ENCODE measurements at places on chromosomes 4 and X.

DNA sequence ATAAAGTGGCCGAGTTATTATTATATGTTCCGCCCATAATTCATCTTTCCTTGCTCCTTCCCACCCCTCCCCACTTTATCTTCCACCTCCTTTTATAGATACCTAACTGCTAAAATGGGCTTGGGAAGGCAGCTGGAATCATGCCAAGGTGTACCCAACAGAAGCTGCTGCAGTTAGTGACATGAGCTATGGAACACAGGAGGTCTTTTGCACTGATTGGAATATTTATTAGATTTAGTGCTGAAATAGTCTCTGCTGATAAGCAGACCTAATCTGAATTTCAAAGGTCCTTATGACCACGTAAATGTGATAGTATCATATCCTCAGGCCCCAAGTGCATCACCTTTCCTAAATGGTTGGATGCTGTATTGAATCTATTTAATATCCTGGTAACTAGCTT lies 64.9 kb downstream of the HMGB2 start:
- DNase-seq, result no peak

DNA sequence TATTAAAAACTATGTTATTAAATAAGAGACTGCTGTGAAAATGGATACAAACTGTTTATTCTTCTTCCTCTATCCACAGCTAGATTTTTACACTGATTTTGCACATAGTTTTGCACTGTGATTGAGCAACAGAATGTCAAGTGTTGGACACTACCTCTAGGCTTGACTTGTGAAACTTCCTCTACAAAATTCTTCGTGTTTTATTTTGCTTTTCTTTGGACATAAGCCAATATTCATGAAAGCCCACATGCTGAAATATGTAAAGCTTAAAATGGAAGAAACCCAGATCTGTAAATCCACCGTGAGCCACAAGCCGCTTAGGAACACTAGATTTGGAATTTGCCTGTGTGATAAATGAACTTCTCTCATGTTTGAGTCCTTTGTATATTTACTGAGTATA lies 849.4 kb downstream of the FSTL5 start:
- no peak for DNase-seq

- DNase-seq, result no peak
Observed at GRCh38 chrX:68717663-68718442, 70.4 kb downstream of the STARD8 start.

DNA sequence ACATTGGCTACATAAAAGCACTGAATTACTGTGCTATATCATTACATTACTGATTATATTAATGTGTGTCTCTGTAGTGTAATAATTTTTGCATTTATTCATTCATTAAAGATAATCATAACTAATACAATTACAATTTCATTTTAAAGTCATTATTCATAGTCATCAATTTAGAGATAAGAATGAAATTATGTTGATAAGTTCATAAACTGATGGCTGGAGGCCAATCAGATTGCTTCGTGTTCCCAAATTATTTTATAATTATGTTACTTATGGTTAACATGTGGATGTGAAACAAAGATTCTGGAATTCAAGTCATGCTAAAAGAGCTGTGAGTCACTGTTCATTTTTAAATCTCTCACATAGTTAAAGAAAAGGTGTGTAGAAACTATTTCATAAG lies 223.4 kb upstream of the HAND2 start:
- no peak for DNase-seq

GRCh38 chr4:8777320-8778196 lies 94.1 kb downstream of the HMX1 start:
- no peak for DNase-seq

- DNase-seq, result no peak
Observed at GRCh38 chrX:49192722-49193328, 6.7 kb upstream of the PRICKLE3 start.

DNA sequence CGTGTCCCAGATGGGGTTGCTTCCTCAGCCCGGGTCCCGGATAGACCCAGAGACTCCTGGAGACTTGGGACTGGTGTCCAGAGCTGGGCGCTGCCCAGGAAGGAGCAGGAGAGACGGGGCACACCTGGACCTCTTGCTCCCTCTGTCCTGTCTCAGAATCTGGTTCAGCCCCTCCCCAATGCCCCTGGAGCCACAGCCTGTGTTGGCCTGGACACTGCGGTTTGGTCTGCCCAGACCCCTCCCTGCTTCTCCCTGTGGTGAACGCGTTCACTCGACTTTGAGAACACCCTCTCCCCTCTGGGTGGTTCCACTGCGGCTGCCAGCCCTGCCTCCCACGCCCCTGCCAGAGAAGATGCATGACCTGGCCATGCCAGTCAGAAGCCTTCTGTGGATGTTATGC lies 111.1 kb downstream of the HMX1 start:
- no peak for DNase-seq

DNA sequence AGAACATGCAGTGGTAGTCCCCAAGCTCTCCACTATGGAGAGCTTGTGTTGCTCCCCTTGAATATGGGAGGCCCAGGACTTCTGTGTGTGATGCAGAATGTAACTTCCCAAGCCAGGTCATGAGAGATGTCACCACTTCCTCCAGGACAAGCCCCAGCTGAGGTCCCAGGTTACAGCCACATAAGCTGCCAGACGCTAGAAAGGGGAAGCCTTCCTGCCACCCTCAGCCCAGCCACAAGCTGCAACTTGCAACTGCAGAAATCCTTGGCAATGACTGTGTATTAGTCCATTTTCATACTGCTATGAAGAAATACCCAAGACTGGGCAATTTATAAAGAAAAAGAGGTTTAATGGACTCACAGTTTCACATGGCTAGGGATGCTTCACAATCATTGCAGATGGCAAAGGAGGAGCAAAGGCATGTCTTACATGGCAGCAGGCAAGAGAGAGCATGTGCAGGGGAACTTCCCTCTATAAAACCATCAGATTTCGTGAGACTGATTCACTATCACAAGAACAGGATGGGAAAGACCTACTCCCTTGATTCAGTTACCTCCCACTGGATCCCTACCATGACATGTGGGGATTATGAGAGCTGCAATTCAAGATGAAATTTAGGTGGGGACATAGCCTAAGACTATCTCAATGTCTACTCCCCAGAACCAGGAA lies 91.5 kb upstream of the DHX15 start:
- no peak for DNase-seq

DNA sequence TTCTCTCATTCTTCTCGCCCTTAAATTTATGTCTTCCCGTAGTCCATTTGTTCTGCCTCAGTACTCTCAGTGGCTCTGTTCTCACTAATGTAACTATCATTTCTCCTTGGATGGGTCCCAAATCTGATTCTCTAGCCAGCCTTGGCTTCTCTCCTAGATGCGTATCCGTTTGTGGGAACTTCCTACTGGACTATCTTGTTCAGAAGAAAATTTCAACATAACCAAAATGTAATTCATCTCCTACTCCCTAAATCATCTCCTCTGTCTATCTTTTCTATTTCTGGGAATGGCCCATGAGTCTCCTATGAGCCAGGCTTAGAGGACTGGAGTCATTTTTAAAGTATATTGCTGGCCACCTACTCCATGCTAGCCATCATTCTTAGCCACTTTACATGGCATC lies 4.4 kb upstream of the C4orf36 start:
- no peak for DNase-seq

DNA sequence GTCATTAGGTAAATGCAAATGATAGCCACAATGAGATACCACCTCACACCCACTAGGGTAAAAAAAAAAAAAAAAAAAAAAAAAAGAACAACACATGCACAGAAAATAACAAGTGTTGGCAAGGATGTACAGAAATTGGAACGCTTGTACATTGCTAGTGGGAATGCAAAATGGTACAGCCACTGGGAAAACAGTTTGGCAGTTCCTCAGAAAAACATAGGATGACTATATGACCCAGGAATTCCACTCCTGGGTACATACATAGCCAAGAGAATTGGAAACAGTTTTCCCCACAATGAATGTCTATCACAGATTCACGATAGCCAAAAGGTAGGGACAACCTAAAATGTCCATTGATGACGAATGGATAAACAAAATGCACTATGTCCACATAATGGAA lies 161.3 kb upstream of the MAMLD1 start:
- no peak for DNase-seq

- DNase-seq, result no peak
Observed at GRCh38 chrX:15890463-15890862, 35.9 kb upstream of the AP1S2 start.

GRCh38 chrX:11172415-11172814 lies 61.3 kb downstream of the HCCS start:
- no peak for DNase-seq

DNA sequence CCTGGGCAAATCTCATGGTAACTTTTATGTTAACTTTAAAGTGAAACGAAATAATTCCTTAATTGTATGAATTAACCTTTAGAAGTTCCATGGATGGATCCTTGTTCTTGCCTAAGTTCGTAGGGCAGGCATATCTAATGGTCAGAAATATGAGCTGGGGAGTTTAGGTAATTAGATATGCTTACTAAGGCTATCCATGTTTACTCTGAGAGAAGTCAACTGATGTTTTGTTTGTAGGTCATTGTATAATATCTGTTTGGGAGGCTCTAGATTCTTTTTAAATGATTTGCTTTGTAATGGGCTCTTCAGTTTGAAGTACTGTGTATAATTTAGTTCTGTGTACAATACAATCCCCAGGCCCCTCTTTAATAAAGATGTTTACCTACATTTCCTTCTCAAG lies 117.0 kb downstream of the DCK start:
- no peak for DNase-seq

DNA sequence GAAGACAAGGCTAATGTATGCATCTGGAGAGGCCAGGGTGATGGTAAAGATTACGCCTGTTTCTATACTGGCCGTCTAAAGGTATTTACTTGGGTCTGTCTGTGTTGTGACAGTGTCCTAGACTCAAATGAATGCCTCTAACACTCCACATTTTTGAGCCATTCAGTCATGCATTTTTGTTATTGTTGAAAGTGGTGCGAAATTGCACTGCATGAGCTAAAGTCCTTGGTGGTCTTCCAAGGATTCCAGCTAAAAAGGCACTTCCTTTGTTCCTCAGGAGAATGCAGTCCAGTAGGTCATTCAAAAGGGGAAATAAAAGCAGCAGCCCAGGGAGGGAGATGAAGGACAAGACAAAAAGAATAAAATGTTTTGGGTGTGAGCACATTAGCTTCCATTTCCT lies 3.0 kb downstream of the GPC4 start:
- DNase-seq, result no peak

DNA sequence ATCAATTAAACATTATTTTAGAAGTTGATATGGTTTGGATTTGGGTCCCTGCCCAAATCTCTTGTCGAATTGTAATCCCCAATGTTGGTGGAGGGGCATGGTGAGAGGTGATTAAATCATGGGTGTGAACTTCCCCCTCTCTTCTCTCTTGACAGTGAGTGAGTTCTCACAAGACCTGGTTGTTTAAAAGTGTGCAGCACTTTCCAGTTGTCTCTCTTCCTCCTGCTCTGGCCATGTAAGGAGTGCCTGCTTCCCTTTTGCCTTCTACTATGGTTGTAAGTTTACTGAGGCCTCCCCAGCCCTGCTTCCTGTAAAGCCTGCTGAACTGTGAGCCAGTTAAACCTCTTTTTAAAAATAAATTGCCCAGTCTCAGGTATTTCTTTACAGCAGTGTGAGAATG lies 141.4 kb downstream of the GALNTL6 start:
- no peak for DNase-seq

DNA sequence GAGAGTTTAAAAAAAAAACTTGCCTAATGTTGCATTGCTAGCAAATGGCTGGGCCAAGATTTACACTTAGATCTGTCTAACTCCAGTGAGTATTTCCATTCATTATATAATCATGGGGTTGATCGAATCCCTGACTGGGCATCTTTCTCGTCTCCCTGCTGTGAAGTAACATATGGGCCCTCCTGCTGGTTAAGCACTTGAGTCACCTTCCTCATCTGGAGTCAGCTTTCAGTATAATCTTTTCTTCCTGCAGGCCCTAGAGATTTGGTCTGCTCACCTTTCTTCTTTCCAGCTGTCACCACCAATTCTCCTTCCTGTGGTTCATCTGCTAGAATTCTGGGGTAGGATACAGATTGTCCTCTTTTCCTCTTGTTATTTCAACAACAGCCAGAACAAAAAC lies 41.6 kb downstream of the TIGD2 start:
- peak; percentile 13 for DNase-seq

GRCh38 chrX:149515954-149516602 lies 11.0 kb upstream of the IDS start:
- DNase-seq, result no peak

- DNase-seq, result no peak
Observed at GRCh38 chrX:148893395-148893794, 393.0 kb downstream of the AFF2 start.

DNA sequence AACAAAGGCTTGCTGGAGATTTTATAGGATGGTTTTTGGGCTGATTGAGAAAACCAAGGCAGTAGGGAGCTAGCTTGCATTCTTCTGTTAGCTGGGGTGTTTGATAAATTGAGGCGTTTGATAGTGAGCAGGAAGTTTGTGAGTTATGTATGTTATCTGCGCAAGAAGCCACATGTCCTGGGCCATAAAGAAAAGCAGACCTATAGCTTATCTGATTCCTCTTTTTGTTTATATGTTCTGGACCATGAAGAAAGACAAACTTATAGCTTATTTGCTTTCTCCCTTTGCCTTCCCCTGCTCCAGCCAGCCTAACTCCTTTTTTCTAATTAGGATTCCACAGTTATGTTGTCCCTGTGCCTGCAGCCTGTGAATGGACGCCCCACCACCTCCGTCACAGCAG lies 9.2 kb downstream of the HNRNPH2 start:
- no peak for DNase-seq

DNA sequence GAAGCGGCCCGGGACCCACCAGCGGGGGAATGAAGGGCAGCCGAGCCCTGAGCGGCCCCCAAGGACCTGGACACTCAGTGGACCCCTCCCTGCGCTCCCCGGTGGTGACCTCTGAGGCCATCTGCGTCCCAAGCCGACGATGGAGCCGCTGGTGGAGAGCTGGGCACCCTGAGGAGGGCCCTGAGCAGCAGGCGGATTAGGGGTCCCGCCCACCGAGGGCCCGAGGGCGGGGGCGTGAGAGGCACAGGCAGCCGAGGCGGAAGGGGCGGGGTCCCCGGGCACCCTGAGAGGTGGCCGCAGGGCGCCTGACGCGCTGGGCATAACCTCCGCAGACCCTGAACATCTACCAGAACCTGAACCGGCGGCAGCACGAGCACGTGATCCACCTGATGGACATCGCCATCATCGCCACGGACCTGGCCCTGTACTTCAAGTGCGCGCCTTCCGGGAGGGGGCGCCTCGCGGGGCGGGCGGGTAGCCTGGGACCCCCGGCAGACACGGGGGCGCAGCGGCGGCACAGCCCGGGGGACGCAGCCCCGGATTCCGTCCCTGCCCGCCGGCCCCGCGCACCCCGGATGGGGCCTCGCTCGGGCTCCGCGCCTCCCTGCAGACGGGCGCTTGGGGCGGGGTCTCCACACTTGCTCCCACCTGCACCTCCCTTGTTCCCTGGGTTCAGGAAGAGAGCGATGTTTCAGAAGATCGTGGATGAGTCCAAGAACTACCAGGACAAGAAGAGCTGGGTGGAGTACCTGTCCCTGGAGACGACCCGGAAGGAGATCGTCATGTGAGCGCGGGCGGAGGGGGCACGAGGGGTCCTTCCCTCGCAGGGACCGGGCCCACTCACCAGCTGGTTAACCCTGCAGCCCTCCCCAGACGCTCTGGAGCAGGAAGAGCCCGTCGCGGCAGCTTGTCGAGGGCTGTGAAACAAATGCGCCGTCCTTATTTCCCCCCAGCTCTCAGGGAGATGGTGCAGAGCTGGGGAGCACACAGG lies 10.3 kb downstream of the ATP5ME start:
- peak; percentile 95 for DNase-seq

Data from D721Med (cell line).